ENCODE measurements at places on chromosomes 11 and 22.

- no peak for DNase-seq
Observed at GRCh38 chr11:19536131-19536530, 176.5 kb upstream of the NAV2 start.

DNA sequence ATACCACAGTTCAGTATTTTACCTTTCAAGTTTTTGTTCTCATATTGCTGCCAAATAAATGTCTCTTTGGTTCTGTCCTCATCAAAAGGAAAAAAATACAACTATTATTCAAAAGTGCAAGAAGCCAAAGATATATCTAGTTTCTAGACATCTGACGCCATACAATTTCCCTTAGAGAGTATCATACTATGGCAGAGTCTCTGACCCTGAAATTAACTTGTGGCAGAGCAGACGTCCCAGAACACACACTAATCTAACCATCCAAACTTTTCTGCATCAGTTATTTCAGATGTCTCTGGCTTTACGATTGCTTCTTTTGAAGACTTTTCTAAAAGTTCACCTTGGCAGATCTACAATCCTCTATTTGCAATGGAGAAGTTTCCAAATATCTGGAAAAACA lies 2.7 kb downstream of the OR51T1 start:
- no peak for DNase-seq

DNA sequence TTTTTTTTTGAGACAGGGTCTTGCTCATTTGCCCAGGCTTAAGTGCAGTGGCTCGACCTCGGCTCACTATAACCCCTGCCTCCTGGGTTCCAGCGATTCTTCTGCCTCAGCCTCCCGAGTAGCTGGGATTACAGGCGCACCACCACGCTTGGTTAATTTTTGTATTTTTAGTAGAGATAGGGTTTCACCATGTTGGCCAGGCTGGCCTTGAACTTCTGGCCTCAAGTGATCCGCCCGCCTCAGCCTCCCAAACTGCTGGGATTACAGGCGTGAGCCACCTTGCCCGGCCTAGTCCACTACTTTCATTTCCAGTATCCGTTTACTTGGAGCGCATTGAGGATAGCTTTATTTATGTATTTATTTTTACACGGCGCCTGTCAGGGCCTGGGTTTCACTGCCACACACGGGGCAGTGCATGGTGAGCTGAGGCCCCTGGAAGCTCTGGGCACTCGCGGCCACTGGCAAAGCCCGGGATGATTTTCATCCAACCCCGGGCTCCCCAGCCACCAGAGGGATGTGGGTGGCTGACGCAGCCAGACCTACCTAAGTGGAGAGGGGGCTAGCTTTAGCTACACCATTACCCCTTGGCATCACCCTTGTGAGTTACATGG lies 6.1 kb upstream of the MCAM start:
- no peak for DNase-seq

- DNase-seq = no peak
Observed at GRCh38 chr22:21866833-21867527, 465 bp downstream of the MAPK1 start.

DNA sequence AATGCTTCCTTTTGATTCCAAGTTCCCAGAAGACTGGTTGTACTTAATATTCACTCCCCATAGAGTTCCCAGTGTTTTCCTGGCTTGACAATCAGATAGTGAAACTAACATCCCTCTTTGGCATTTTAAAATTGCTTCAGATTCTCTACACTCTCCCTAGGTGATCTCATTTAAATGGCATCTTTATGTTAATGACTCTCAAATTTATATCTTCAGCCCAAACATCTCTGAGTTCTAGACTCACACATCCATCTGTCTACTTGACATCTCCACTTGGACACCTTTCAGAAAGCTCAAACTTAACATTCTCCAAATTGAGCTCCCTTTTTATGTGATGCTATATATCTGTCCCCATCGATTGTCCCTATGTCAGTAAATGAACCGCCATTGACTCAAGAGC lies 232.0 kb downstream of the NTM start:
- no peak for DNase-seq

DNA sequence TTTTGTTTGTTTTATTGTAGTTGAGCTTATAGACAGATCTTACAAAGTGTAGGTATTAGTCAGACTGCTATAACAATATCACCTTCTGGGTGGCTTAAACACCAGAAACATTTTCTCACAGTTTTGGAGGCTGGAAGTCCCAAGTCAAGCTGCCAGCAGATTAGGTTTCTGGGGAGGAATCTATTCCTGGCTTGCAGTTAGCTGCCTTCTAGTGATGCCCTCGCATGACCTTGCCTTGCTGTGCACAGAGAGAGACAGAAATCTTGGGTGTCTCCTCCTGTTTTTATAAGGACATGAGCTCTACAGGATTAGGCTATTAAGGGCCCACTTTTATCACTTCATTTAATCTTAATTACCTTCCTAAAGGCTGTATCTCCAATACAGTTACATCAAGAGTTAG lies 1635.2 kb downstream of the FAM181B start:
- no peak for DNase-seq

DNA sequence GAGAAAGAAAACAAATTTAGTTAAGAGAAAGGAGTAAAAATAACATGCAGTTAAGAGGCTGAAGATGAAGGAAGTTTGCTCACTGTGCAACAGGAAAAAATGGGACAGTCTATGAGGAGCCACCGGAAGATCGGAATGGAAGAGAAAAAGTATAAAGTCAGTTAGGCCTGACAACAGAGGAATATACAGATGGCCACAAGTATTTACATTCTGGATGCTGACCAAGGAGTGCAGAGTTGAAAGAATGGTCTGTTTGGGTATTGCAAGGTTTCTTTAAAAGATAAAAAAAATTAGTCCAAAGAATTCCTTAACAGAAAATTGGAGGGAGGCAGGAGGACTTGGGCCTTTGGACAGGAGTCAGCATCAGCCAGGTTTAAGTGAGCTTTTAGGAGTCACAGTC lies 37.5 kb downstream of the RBFOX2 start:
- DNase-seq = no peak

DNA sequence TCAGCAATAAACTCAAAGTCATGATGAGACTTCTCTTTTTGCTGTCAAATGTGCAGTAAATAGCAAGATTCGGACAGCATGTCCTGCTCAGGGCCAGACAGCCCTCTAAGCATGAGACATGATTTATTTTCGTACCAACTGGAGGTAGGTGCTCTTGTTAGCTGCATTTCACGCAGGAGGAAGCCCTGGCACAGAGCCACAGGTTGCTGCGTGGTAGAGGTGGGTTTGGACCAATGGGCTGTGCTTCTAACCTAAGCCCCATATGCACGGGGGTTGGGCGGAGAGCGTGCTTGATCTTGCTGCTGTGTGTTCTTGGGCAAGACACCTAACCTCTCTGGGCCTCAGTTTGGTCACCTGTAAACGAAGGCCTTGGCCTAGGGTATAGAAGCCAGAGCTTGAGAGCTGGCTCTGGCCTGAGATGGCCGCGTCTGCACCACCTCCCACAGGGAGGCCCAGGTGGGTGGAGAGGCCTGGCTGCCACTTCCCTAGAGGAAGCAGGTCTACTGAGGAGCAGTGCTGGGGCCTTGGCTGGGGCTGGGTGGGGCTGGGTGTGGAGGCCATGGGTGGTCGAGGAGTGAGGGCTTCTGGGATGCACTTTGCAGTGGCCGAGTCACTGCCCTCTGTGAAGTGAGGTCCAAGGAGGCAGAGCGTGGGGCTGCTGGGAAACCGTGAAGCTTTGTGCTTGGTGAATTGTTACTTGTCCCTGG lies 38.5 kb upstream of the GRAMD4 start:
- no peak for DNase-seq

GRCh38 chr11:134152696-134153095 lies 71.1 kb downstream of the NCAPD3 start:
- DNase-seq = no peak

DNA sequence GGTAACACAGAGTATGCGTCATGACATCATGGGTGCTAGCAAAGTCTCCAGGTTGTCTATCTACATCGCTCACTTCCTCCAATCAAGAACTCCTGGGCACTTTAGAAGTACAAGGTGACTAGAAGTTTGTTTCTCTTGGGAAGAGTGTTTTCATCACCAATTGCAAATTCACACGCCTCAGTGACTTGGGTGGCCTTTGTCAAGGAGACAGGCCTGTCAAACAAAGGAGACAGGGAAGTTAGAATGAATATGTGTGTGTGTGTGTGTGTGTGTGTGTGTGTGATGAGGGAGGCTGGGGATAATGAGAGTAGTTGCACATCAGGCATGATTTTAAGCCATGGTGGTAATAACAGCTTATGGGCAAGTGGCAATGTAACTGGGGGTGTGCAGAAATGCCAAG lies 953.2 kb downstream of the OPCML start:
- no peak for DNase-seq

- DNase-seq = no peak
Observed at GRCh38 chr11:46850829-46851380, 4.8 kb upstream of the CKAP5 start.

DNA sequence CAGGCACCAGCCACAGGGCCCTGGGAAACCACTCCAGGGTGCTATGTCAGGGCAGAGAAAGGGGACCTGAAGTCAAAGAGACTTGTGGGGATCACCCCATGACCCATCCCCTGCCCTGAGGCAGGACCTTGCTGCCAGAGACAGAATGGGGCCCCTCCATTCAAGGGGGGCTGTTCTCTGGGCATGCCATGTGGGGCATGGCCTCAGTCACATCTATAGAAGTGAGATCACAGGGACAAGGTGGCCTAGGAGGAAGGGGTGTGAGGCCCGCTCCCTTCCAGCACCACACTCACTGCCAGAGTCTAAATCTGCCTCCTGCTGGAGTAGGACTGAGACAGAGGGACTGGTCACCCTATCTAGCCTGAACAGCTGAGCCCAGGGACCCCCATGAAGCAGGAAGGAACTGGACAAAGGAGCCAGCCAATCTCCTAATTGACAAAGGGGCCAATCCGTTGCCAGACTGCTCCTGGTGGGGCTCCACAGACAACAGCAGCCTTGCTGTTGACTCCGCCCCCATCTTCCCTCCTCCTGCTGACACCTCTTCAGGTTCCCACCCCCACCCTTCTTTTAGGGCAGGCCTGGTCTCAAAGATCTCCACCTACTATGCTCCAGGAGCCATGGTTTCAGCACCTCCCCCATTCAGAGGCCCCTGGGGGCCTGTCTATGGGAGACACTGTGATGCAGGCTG lies 26.0 kb downstream of the NEAT1 start:
- DNase-seq = no peak

DNA sequence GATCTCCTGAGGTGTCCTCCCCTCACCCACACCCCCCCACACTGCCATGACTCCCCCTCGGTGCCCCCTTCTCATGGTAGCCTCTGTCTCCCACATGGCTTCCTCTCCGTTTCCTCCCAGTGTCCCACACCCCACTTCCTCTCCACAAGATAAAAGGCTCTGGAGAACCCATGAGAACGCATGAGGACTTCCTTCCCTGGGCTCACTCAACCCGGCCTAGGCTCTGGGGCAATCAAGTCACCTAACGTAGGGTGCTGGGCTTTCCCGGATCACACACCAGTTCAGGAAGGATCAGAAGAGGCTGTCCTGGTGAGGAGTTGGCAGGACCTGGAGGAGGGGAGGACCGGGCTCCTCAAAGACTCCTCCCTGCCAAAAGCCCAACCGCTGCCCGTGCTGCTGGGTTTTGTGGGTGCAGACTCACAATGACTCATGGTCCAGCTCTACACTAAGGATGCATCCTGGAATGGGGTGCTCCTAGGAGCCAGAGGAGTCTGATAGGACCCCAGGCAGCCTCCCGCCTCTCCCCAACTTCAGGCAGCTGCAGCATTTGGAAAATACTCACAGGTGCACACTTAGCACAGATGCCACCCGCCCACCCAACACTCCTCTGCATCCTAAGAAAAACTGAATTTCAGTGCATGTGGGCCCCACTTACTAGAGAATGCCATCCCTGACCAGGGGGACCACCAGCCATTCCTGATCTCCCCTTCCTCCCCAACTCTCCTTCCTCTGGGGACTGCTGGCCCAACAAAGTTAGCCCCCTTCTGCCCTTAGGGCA lies 21.0 kb downstream of the SLC22A12 start:
- DNase-seq = peak; percentile 82

DNA sequence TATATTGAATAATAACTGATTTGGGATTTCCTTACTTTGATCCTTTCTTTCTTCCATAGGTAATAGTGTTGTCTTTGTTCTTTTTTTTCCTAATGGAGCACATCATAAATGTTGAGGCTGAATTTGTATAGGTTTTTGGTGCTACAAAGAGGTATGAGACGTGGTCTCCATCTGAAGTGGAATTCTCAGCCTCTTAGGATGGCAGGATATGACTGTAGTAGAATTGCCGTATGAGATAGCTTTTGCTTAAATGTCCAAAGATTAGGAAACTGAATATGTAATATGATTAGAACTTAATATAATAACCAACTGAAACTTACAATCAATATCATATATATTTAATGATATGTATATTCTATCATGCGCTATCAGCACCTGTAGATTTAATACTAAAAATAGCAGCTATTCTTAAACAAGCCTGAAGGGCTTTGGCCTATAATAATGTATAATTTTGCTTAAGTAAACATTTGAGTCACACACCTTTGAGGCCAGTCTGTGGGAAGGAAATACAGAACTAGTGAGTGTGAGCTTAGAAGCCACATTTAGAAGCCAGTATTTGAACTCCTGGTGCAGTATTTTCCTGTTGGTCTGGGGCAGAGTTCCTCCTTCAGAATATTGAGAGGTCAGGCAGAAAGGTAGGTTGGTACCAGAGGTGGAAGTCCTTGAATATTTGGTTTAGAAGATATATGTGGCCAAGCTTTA lies 62.6 kb downstream of the SWAP70 start:
- no peak for DNase-seq

- DNase-seq = no peak
Observed at GRCh38 chr11:90805172-90805571, 582.3 kb upstream of the CHORDC1 start.

- no peak for DNase-seq
Observed at GRCh38 chr11:11414996-11415395, 61.9 kb upstream of the CSNK2A3 start.
